ENCODE measurements at places on chromosomes 3 and 15.

GRCh38 chr3:141913150-141913811 is 36.8 kb downstream of the ATP1B3 start:
- no peak for DNase-seq

DNA sequence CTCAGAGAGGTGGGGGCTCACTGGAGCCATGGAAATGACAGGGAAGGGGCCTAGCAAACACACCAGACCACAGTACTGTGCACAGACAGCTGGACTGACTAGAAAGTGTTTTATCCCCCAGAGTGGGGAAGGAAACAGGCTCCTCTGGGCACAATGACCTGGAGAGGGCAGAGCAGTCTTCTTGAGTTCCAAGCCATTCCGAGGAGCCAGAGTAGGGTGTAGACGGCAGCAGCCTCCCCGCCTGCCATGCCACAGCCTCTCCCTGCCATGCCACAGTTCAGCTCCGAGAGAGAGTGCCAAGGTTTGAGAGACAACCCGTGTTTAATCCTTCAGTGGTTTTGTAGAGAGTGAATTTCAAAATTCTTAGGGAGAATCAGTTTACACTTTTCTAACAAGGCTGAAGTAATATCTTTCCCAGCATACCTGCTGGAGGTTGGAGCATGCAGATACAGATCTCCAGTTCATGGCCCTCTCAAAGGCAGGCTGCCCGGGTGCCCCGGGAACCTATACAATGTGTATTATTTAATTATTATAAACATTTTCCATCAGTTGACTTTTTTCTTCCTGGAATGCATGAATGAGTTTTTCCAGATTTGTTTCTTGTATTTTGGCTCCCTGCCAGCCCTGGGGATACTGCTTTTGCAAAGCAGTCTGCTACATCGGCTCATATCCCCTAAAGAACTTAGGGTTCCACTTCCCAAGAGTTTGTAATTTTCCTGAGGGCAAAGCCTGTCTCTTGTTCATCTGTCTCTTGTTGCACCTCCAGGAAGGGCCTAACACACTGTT is 3.2 kb downstream of the PODXL2 start:
- DNase-seq = no peak

DNA sequence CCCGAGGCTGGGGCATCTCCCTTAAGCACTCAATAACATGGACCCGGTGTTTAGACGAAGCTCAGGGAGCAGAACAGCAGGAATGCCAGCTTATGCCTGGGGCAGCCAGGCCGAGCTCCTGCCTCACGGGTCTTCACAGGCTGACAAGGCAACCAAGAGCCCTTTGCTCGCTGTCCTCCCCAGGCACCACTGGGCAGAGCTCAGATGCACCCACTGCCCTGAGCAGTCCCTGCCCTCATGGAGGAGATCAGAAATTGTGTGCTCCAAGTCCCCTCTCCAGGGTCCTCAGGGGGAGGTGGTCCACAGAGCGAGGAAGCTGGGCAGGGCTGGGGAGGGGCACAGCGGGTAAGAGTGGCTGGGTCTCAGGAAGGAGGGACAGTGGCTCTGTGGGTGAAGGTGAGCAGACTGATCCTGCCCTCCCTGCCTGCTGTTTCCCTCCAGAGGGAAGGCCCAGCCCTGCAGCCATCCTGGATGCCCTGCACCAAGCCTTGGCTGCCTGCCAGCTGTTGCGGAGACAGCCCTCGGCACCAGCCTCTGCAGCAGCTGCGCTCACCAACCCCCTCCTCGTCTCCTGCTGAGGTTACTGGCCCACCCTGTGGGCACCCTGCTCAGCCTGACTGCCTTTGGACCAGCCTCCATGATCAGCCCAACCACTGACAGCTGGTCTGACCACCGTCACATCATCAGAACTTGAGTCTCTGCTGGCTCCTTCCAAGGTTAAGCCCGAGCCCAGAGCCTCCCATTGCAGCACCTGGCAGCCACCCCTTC is 21.1 kb upstream of the GP9 start:
- DNase-seq = no peak

DNA sequence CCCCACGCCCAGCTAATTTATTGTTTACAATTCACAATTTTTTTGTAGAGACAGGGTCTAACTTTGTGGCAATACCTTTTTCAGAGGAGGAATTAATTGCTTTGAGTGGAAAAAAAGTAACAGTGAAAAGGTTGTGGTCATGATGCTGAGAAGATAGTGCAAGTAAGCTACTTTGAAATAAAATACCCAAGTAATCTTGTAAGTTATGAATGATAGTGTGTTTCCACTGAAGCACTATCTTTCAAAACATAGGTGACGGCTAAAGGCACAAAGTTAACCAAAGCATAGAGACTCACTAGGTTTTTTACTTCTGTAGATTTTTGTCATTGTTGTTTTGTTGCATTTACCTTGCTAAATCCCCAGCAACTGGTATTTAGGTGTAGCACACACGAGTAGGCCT is 101.2 kb upstream of the C15orf61 start:
- DNase-seq = no peak

- no peak for DNase-seq
These were observed 36.9 kb upstream of the HERC1 start for GRCh38 chr15:63870487-63871209.

DNA sequence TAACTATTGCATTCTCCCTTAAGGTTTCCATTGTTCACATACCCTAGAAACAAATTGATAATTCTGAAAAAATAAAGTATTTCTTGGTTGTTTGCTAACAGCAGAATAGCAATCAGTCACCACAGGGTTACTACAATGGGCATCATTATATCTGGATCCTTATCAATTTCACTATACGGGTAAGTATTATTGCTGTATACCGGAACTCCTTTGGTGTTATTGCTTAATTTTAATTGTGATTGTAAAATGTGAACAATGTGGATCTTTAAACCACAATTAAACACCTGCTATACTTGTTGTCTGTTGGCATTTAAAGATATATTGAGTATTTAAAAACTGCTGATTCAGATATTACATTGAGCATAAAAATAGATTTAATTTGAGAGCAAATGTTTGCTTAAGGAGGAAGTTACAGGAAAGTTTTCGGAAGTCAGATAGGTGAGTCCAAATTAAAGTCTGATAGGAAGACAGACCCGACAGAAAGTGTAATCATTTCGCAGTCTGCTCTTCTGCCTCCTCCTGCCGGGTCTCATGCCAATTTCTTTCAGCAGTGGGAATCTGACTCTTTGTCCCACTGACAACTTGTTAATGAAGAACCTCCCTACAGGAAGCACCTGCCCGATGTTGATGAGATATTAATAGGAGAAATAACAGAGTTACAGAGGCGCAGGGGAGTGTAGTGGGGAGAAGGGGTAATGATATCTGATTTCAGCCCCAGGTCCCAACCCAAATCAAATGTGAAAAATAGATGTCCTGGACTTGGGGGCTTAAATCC is 169.7 kb upstream of the TBC1D5 start:
- DNase-seq = no peak

DNA sequence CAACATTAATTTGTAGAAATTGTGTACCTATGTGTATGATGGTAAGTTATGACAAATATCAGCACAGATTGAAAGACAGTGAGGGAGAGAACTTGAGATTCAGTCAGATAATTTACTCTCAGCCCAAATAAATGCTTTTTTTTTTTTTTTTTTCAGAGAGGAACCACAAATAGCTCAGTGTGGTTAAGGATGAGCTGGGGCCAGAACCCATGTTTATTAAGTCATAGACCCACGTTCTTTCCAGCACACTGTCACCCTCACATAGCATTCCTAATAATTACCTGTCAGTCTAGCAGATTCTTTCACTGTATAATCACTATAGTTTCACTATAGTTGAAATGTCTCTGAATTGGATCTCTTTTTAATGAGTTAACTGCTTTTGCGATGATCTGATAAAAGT is 246.1 kb downstream of the ZIC1 start:
- no peak for DNase-seq

DNA sequence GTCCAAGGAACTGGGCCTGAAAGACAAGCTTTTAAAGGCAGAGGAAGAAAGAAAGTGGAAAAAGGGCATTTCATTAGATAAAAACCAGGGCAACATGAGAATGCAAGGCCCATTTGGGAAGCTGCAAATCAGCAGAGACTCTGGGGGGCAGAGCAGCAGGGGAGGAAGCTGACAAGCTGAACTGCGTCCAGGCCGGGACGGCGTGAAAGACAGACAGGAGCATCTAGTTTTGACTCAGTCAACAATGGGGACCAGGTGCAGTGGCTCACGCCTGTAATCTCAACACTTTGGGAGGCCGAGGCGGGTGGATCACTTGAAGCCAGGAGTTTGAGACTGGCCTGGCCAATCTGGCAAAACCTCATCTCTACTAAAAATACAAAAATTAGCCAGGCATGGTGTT is 69.9 kb downstream of the CDC25A start:
- DNase-seq = no peak

All from frontal cortex (tissue), 4 donors.